ENCODE measurements at places on chromosomes 5 and 9.

DNA sequence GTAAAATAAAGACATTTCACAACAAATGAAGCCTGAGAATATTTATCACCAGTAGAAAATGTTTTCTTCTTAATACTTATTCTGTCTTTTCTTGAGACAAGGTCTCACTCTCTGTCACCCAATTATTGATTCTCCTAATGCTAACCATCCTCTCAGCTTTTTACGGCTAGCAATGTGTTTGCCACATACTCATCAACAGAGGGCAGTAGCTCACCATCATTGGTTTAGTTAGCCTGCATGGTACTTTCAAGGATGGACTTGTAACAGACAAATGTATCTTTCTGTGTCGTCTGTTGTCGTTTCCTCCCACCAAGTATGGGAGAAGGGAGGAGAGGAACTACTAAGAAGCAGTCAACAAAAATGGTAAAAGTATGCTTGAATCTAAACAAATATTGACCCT lies 5.9 kb upstream of the ACO1 start:
- peak; percentile 17 for DNase-seq

GRCh38 chr5:103867857-103868598 lies 305.4 kb upstream of the NUDT12 start:
- no peak for DNase-seq

DNA sequence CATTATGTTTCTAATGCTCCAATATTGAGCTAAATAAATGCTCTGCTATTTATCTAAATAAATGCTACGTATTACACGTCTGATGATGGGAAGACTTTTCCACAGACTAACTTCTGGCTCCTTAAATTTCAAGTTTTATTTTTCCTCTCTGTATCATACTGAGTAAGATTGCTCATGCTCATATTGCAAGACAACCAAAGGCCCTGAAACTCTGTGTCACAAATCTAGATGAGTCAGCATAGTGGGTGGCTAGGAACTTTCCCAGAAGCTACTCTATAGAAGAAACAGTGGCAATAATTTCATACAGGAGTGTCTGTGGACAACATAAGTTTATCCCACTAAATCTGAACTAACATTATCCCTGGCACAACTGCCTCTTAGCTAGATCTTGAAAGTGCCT lies 53.0 kb upstream of the RFX3 start:
- no peak for DNase-seq

- peak; percentile 17 for DNase-seq
Observed at GRCh38 chr9:96327694-96328352, 25.8 kb upstream of the HSD17B3 start.

DNA sequence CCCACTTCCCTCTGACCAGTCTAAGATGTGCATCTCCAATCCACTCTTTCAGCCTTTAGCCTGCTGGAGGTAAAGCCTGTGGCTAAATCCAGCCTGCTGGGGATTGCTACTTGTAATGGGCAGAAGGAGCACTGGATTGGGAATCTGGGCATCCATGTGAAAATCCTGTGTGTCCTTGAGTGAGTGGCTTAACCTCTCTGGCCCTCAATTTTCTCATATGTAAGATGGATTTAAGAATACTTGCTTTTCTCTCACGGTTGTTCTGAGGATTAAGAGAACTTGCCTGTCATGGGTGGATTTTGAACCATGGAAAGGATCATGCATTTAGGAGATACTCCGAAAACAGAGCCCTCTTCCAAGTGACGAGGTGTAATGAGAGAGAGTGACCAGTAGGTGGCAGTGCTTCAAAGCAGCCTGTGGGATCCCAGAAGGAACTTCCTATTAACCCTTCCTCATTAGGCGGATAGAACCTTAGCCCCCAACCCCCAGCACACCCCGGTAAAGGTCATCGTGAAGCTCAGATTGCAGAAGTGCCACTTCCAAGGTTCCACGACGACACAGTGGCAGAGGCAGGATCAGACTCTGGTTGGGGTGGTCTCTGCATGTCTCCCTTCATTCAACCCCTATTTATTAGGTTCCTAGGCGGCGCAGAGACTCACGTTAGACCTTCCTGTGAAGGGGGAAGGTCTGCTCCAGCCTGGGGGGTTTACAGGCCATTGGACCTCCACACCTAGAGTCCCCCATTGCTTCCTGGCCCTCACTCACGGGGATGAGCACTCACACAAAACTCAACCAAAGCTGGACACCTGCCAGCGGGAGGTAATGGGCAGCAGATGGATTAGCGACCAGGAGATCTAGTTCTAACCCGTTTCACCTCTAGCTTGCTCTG lies 68.7 kb upstream of the ZNF618 start:
- peak; percentile 21 for DNase-seq

- no peak for DNase-seq
Observed at GRCh38 chr9:107635101-107635802, 145.7 kb upstream of the KLF4 start.

GRCh38 chr5:119287547-119288111 lies 68.2 kb upstream of the TNFAIP8 start:
- peak; percentile 57 for DNase-seq

DNA sequence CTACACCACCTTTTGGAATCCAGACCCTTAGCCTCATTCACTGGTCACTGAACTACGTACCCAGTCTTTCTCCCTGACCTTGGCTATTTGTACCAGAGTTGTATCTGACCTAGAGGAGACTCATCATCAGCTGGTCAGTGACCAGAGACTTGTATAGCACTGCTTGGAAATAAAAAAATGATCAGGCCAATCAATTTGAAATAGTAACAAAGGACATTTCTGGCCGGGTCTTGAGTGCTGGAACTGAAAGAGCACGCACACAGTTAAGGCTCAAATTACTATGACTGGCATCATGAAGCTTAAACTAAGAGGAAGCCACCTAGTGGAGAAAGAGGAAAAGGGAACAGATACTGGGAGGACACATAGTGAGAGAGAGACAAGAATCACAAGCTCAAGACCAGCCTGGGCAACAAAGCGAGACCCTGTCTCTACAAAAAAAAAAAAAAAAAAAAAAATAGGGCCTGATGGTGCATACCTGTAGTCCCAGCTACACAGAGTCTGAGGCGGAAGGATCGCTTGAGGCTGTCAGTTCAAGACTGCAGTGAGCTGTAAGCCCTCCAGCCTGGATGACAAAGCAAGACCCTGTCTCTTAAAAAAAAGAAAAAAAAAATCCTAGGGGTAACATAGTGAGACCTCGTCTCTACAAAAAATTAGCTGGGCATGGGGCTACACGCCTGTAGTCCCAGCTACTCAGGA lies 12.8 kb upstream of the SRP19 start:
- DNase-seq: no peak

- DNase-seq: no peak
Observed at GRCh38 chr5:80309871-80310665, 9.7 kb upstream of the SPZ1 start.

- DNase-seq: peak; percentile 34
Observed at GRCh38 chr9:112174965-112175795, at the start of gene SUSD1. TSS of gene SUSD1 (minus strand) at chr9:112175297. CDS start at chr9:112175235, 62 bp downstream.

DNA sequence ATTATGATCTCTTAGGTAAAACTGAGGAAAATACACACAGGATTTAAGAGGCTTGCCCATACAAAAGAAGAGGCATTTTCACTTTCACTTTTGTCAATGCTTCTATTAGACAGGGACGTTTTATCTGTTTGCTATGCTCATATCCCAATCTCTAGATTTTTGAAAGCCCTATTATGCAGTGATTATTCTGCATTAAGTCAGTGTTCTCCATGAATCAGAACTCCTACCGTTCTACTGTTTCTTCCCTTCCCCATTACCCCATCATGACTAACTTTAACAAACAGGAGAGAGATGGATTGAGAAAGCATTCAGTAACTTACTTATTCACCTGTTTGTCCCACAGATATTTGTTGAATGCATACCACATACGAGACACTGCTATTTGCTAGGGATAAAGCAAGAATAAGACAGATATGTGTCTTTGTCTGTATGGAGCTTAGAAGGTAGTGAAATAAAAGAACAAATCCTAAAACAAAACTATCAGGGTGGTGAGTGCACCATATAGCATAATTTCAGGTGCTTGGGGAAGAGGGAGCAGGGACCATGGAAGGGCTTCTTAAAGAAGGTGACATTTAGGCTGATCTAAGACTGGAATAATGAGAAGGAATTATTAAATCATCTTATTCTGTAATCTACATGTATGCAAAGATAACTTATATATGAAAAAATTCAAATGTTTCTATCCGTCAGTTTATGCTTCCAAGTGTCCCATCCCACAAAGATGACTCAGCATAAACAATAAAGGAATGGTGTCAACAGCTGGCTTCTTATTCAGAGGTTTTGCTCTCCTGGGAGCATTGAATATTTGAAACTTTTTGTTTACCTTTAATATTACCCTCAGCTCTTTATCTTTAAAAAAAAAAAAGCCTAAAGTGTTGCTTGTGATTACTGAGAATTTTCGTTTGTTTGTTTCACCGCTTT lies 328.1 kb downstream of the HINT1 start:
- no peak for DNase-seq

DNA sequence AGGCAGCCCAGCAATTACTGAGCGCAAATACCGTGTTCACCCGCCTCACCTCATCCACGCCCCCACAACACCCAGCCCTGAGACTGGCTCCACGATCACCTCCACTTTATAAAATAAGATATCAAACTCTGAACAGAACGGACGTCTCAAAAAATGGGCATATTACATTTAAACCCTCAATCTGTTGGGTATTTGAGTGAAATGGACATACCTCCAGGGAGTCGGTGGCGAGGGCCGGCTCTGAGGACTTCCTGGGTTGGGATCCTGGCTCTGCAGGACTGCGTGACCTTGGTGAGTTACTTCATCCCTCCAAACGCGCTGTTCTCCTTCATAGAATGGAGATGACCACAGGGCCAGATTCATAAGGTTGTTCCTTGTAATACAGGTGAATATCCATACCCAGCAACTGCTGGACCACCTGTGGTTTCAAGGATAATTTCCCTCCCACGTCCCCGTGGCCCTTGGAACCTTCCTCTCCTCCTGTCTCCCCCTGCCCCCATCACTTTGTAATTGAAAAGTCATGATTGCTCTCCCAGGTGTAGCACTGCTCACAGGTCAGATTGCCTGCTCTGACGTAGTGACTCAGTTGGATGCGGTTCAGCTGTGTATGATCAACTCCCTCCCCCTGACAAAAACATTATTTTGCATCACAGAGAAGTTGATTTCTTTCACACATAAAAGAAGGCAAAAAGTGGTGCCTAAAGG lies 135.6 kb downstream of the KCNIP1 start:
- no peak for DNase-seq

- no peak for DNase-seq
Observed at GRCh38 chr5:80127116-80127552, 92.0 kb downstream of the THBS4 start.

GRCh38 chr9:24602693-24603352 lies 57.1 kb upstream of the IZUMO3 start:
- no peak for DNase-seq

DNA sequence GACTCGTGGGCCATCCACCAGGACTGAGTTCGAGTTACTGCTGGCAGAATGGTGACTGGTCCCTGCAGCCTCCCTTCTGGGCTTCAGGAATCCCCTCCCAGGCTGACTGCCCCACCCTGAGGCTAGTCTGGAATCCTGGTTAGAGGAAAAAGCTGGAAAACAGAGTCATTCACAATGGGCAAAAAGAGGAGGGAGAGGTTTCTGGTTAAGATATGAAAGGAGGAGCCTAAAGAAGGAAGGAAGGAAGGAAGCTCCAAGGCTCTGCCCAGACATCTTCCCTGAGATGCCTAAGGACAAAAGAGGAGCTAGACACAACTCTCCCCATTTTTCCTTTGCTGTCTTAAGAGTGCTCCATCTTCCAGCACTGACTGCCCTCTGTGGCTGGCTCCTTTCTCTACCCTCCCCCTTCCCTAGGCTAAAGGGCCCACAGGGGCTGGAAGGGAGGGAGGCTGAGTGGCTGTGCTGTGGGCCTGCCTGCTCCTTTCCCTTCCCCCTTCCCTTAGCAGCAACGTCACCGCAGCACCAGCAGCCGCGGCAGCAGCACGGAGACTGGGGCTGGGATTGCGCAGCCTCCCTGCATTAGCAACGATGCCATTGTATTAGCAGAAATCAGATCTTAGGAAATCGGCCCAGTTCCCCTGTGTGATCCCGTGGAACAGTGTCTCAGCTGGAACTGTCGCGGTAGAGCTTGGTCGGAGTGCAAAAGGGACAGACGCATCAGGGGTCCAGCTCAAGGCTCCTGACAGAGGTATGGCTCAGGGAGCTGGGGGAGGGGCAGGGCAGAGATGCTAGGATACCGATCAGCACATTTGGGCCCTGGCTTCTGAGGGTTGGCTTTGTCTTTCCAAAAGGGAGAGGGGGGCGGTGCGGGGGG lies 48.7 kb downstream of the RUSC2 start:
- no peak for DNase-seq

DNA sequence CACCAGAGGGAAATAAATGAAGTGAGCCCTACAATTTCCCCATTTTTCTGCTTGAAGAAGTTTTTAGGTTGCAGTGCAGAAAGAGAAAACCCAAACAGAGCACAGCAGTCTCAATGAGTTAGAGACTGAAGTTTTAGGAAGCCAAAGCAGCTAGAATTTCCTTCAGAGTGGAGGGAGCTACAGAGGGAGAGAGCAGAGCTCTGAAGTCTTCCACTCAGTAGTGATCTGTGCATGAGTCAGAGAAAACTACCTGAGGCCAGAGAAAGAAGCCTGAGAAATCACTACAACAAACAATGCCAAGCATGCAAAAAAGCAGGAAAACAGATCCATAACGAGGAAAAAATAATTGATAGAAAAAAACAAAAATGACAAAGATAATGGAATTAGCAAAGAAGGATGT lies 17.9 kb upstream of the NDUFB6 start:
- no peak for DNase-seq

- no peak for DNase-seq
Observed at GRCh38 chr5:156716591-156717380, 133.3 kb upstream of the PPP1R2B start.

DNA sequence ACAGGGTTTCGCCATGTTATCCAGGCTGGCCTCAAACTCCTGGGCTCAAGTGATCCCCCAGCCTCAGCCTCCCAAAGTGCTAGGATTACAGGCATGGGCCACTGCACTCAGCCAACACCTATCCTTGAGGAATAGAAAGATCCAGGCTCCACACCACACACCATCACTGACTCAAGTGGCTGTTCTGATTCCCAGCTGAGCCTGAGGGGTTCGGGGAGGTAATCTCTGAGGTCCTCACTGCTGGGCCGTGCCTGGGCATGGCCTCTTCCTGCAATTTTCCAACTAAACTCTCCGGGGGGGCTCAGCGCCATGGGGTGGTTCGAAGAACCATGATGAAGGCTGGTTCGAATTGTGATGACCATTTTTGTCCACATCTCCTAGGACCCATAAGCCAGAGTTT lies 31.0 kb upstream of the IL17B start:
- no peak for DNase-seq
